ENCODE measurements at places on chromosomes 1 and 21.
A peak's percentile ranks its signal among the peaks of the same experiment; 100 is the strongest.

GRCh38 chr21:31397939-31398338 is 53.9 kb upstream of the TIAM1 start:
- DNase-seq = no peak

DNA sequence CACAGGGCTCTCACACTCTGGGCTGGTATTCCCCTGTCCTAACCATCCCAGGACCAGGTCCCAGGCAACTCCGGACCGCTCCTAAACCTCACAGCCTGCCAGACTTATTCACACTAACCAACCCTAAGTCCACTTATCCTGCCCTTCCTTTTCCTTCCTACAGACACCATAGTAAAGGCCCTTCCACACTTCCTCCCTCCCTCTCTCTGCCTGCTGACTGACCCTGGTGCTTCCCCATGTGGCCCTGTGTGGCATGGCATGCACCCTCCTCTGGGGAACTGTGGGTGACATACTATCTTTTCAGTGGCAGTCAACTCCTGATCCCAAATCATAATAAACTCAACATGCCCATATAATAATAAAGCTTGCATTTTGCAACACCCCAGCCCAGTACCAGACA is 155.1 kb upstream of the DNAH14 start:
- no peak for DNase-seq

DNA sequence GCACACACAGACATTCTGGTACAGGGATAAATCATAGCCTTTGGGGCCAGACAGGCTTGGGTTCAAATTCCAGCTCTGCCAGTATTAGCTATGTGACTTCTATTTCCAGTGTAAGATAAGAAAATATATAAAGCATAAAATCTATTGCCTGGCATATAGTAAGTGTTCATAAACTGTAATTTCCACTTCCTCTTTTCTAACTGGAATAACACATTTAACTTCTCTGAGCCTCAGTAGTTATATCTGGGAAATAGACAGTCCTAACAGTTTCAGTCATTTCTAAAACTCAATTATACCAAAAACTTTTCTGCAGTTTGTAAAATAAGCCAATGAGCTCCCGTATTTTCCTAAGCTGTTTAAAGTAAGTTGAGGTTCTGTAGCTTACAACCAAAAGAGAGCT is 351.4 kb downstream of the ZNF326 start:
- DNase-seq = no peak

- DNase-seq = no peak
These were observed 67.1 kb upstream of the LRRC8D start for GRCh38 chr1:89753761-89754160.

DNA sequence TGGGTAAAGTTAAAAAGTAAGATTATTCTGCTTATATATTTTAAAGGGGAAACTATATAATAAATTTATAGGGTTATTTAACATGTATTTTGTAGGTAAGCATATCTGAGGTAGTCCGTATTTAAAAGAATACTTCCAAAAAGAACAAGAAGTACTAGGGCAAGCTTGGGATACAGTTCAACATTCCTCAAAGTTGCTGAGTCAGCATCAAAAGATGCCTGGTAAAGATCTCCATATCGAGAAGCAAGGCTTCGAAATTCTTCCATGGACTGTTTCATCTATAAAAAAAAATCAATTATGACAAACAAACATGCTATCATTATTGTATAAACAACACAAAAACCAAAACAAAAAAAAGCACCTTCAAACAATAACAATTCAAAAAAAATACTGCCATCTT is 67.7 kb downstream of the INTS7 start:
- no peak for DNase-seq

GRCh38 chr1:161733526-161733925 is 12.2 kb downstream of the FCRLB start:
- no peak for DNase-seq

- DNase-seq = peak; percentile 45
These were observed 17.2 kb upstream of the PHLDA3 start for GRCh38 chr1:201486187-201486586.

DNA sequence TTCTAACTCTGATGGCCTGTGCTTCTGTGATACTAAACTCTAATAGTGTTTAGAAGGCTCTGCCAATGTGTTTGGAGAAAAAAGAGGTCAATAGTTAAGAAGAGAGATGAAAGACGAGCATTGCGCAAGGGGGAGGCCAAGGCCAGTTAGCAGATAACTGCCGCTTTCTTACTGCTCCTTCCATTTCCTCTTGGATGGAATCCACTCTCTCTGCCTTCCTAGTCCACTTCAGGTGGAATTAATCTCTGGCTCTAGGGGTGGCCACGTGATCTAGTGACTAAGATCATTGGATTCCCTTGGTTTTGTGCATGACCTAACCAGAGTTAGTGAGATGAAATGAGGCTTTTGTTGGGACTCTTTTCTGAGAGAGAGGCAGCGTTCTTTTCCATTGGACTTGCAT is 148.3 kb downstream of the ACTL8 start:
- no peak for DNase-seq

DNA sequence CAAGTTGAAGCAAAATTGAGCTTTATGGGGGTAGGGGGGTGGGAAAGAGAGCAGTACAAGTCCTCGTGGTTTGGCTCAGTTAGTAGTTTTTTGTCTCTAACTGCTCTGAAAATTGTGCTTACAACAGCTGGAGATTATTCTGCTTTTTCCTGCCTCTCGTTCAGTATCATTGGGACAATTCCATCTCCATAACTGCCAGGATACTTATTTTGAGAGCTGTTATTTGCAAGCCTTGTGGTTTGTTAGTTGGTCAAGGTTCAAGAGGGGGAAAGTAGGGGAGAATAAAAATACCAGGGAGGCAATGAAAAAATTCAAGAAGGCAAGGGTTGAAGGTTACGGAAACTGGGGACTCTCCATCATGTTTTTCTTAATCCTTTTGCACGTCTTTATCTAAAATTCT is 811.8 kb upstream of the ADGRL2 start:
- DNase-seq = no peak

GRCh38 chr1:1612104-1612400 is 3.2 kb upstream of the MIB2 start:
- DNase-seq = no peak

DNA sequence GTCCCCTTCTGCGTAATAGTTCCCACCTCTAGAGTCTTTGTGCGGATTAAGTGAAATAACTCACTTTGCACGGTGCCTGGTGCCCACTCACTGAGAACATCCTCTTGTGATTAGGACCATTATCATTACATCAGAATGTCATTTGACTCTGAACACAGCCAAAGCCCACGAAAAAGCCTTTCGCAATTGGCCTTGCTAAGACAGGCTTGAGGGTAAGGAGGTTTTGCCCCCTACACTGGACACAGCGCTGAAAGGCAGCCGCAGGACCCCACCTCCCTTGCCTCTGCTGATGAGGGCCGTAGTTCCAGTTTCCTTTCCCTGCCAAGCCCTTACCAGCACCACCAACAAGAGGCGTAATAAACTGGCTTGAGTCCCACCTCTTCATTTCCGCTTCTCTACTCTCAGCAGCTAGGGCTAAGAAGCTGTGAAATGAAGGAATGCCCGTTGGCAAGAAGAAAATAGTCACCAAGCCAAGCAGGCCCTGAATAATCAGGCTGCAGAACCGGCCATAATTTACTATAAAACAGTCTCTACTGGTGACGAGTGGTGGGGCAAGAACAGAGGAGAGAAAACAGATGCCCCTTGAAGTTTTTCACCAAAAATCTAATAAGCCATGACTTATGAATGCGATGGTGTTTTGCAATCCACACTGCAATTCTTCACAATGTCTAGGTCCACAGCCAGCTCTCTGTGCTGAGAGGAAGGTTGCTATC is 53.1 kb downstream of the SH3GLB1 start:
- DNase-seq = no peak

DNA sequence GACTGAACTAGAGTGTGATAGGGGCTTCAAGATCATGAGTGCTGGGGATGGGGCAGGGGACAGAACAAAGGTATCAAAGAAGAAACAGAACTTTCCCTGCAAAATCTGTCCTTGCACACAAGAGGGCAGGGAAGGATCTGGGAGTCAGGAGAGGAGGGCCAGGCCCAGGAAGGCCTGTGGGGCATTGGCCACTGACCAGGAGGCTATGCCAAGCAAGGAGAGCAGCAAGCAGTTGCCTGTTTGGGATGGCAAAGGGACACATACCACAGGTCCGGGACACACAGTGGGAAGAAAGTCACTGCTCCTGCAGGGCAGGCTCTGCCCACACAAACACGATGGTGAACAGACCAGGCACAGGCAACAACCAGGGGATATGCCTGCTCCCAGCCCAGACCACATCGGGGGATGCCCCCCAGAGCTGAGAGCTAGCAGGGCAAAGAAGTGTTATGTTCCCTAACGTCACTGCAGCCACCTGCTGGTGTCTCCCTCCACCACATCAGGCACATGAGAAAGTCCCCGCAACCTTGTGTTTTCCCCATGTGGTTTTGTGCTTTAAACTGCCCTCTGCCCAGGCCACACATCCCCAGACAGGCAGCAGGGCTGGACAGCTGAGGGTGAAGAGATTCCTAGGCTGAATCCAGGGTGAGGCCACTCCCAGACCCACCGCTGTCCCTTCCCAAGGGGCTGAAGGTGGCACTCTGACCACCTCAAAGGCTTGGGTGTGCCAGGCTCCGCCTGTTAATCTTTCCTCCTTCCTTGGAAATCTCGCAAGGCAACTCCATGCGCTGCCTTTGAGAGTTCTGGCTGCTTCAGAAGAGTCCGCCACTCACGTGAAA is 53.6 kb downstream of the KIF21B start:
- DNase-seq = no peak

- no peak for DNase-seq
These were observed 250.4 kb upstream of the HOOK1 start for GRCh38 chr1:59564192-59564891.

DNA sequence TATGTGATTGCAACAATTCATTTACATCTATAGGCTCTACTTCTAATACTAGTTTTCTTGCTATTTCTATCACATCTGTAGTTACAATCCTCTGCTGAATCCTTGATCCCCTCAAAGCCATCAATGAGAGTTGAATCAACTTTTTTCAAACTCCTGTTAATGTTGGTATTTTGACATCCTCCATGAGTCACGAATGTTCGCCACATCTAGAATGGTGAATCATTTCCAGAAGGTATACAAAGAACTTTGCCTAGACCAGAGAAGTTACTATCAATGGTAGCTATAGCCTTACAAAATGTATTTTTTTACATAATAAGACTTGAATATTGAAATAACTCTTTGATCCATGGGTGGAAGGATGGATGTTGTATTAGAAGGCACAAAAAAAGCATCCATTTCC is 110.0 kb downstream of the AMY1C start:
- DNase-seq = no peak

DNA sequence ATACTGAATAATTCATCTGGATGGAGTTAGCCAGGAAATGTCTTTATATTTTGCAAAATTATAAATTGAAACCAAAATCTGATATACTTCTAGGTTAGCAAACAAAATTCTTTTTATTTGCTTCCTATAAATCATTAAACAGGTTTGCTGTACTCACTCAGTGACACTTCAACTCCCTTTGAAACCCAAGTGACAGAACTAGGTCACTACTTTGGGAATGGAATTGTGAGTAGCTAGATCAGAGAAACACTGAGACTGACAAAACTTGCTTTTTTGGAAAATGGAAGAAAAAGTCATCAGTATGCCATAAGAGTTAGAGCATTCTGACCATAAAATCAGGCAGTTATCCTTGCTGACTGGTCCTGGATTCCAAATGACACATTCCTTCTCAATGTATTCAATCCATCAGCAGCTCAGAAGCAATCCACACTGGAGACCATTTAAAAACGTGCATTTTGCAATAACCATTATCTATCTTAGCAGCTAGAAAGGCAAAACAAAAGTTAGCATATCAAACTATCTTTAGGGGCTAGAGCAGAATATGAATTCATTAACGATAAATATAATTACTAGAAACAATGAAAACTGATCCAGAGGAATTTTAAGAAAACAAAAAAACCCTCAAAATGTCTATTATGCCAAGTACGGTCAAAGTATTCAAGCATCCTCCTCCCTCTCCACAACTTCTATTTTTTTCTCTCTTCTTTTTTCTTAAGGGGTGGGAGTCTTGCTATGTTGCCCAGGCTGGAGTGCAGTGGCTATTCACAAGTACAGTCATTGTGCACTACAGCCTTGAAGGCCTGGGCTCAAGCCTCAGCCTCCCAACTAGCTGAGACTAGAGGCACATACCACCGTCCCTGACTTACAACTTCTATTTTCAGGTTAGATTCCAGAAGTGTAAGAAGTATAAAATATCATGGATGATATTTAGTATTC is 60.1 kb downstream of the HNRNPR start:
- DNase-seq = no peak

DNA sequence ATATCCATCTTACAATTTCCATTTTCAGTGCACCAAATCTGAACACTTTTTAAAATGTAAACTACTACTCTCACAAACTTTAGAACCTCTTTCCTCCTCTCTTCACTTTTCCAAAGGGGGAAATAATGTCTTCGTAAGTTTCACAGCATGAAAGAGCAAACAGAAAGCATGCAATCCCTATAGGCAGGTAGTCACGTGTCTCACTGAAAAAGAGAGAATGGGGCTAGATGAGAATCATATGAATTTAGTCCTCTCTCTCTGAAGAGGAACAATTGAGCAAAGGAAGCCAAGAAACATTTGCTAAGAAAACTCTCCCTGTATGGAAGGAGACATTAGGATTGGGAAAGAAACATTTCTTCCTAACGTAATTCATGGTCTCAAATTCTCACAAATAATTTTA is 613.9 kb downstream of the PLA2G4A start:
- DNase-seq = no peak

DNA sequence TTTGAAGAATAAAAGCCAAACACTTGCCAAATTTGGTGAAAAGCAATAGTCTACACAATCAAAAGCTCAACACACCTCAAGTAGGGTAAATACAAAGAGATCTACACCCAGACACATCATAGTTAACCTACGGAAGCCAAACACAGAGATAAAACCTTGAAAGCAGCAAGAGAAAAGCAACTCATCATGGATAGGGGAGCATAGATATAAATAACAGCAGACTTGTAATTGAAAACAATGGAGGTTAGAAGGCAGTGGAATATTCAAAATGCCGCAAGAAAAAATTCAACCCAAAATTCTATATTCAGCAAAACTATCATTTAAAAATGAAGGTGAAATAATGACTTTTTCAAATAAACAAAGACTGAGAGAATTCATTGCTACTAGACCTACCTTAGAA is 105.1 kb downstream of the ITSN1 start:
- no peak for DNase-seq

- DNase-seq = no peak
These were observed 810.6 kb upstream of the ADGRL4 start for GRCh38 chr1:79817031-79817560.

- no peak for DNase-seq
These were observed 34.2 kb downstream of the GRHL3 start for GRCh38 chr1:24353292-24353891.

DNA sequence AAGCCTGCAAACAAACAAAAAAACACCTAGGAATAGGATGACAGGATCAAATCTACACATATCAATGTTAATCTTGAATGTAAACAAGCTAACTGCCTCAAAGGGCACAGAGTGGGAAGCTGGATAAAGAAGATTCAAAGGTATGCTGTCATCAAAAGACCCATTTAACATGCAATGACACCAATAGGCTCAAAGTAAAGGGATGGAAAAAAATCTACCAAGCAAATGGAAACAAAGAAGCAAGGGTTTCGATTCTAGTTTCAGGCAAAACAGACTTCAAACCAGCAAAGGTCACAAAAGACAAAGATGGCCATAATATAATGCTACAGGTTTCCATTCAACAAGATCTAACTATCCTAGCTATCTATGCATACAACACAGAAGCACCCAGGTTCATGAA is 16.2 kb upstream of the OR2T10 start:
- no peak for DNase-seq

GRCh38 chr1:59218521-59219236 is 78.2 kb upstream of the FGGY start:
- no peak for DNase-seq

GRCh38 chr21:46585191-46585953 is 19.5 kb downstream of the S100B start:
- no peak for DNase-seq

- no peak for DNase-seq
These were observed 119.7 kb upstream of the ZNF648 start for GRCh38 chr1:182181167-182181572.
